ENCODE measurements at places on chromosomes 3 and 15. TPM values are rescaled to one million over a fixed set of nuclear protein-coding genes. Genes with fewer than 3 reads are reported as not detected.

PPM1M gene
- total RNA-seq, result 26.8 TPM

ZDHHC19 gene
- total RNA-seq, result 2.8 TPM

PLA2G4D gene
- not detected for total RNA-seq

CORO2B gene
- total RNA-seq, result 4.9 TPM

ITGA11 gene
- total RNA-seq, result 4.5 TPM

OXTR gene
- 0.06 TPM for total RNA-seq

FGF12 gene
- total RNA-seq, result 4.5 TPM

ACOX2 gene
- total RNA-seq, result 18.8 TPM

P2RY14 gene
- total RNA-seq, result 1.4 TPM

GOLGA6L4 gene
- 4.4 TPM for total RNA-seq

THAP10 gene
- 1.0 TPM for total RNA-seq

ACTC1 gene
- 0.55 TPM for total RNA-seq

TGM5 gene
- total RNA-seq, result 0.45 TPM

CIB2 gene
- 5.5 TPM for total RNA-seq

NOX5 gene
- total RNA-seq, result 0.19 TPM

C3orf80 gene
- total RNA-seq, result 0.87 TPM

EPHA3 gene
- 2.8 TPM for total RNA-seq

B3GALNT1 gene
- total RNA-seq, result 5.9 TPM

MAP2K5 gene
- total RNA-seq, result 14.9 TPM

ZPLD1 gene
- total RNA-seq, result not detected

SMCO1 gene
- not detected for total RNA-seq

PLCB2 gene
- 31.9 TPM for total RNA-seq

Data from mesenteric fat pad (tissue), 1 donor.